Astrocyte of the spinal cord (primary cell): ENCODE measurements at places on chromosomes 11 and 22.

DNA sequence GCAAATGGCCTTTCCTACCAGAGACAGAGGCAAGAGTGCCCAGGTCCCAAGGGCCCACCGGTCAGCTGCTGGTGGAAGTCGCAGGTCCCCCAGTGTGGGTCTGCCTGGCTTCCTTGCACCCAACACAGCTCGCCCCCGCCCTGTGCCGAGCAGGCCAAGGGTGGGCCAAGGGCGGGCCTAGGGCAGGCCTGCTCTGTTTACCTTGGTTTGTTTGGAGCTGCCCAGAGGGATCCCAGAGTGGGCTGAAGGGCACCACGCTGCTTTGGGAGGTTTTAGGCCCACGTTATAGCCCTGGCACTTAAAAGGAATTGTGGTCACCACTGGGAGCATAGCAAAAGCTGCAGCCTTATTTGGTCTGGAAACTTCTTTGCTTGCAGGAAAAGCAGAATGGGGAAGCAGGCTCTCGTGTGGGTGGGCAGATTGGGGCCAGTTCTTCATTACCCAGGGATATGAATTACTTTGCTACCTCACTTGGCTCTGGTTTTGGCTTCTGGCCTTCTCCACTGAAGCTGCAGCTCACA, 38.0 kb downstream of the MRGPRD start:
- DNase-seq: peak; percentile 27

- no peak for DNase-seq
Measured at GRCh38 chr11:70145841-70146240, 57.3 kb upstream of the FADD start.

DNA sequence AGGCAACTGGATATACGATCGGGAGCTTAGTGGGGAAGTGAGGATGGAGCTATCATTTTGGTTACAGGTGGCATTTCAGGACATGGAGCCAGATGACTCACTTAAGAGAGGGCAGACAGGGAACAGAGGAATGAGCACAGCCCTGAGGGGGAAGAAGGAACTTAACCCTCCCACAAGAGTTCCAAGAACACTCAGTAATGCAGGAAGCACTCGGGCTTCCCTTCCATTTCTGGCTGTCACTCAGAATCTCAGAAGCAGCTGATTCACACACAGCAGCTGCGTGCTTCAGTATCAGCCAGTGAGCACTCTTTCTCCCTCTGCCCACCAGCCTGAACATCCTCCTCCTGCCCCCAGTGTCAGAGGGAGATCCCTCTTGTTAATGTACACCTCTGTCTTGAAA, 34.8 kb downstream of the EFCAB6 start:
- peak; percentile 21 for DNase-seq

- peak; percentile 64 for DNase-seq
Measured at GRCh38 chr11:70517988-70518907, 119.9 kb downstream of the CTTN start.

- no peak for DNase-seq
Measured at GRCh38 chr11:4068962-4069361, 25.6 kb upstream of the RRM1 start.

- DNase-seq: no peak
Measured at GRCh38 chr22:27329131-27329850, 472.3 kb downstream of the MN1 start.

- no peak for DNase-seq
Measured at GRCh38 chr22:49334976-49335375, 492.7 kb downstream of the BRD1 start.

GRCh38 chr11:68843052-68843561, 1.4 kb upstream of the CPT1A start:
- peak; percentile 56 for DNase-seq

DNA sequence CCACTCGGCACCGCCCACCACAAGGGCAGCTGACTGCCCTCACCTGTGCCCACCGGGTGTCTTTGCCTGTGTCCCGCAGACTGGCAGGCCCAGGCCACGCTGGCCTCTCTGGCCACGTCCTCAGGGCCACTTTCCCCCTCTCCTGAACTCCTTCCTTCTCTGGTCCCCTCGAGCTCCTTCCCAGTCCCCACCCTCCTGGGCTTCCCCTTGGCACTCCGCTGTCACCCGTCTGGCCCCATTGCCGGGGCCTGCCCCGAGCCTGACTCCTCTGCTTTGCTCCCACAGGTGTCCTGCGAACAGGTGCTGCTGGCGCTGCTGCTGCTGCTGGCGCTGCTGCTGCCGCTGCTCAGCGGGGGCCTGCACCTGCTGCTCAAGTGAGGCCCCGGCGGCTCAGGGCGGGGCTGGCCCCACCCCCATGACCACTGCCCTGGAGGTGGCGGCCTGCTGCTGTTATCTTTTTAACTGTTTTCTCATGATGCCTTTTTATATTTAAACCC, 14.2 kb downstream of the MCAT start:
- DNase-seq: no peak

- peak; percentile 10 for DNase-seq
Measured at GRCh38 chr11:75771646-75772410, 3.2 kb downstream of the DGAT2 start.

DNA sequence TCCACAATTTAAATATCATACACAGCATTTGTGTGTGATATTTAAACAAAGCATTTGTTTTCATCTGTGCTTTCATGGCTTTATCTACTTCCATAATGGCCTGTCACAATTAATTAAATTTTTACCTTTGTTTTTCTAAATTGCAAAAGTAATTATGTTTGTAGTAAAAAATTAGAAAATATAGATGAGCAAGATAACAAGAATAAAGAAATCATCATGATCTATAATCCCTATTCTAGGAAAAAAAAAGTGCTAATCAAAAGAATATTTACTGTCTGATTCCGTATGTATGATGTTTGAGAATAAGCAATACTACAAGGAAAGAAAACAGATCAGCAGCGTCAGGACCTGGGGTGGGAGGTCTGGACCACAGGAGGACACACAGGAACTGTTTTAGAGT, 149.9 kb downstream of the NCAM1 start:
- no peak for DNase-seq

GRCh38 chr11:68002938-68003845, 705 bp downstream of the UNC93B1 start:
- DNase-seq: no peak

DNA sequence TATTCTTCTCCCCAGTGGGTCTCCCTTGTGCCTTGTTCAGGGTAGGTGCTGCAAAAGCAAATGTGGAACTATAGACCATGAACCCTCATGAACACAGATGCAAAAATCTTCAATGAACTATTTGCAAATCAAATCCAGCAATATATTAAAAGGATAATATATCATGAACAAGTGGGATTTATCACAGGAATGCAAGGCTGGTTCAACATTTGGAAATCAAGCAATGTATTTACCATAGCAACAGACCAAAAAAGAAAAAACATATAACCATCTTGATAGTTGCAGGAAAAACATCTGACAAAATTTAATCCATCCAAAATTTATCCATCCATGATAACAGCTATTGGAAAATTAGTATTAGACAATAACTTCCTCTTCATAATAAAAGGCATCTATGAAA, 11.4 kb upstream of the OSBPL5 start:
- no peak for DNase-seq

DNA sequence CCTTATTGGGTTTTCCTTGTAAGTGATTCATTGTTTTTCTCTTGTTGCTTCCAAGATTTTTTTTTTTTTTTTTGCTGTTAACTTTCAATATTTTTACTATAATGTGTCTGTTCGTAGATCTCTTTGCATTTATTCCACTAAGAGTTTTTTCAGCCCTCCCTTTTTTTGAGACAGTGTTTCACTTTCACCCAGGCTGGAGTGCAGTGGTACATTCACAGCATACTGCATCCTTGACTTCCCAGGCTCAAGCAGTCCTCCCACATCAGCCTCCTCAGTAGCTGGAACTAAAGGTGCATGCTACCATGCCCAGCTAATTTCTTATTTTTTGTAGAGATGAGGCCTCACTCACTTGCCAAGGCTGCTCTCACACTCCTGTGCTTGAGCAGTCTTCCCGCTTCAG, 1282.0 kb upstream of the CNTN5 start:
- DNase-seq: peak; percentile 35

DNA sequence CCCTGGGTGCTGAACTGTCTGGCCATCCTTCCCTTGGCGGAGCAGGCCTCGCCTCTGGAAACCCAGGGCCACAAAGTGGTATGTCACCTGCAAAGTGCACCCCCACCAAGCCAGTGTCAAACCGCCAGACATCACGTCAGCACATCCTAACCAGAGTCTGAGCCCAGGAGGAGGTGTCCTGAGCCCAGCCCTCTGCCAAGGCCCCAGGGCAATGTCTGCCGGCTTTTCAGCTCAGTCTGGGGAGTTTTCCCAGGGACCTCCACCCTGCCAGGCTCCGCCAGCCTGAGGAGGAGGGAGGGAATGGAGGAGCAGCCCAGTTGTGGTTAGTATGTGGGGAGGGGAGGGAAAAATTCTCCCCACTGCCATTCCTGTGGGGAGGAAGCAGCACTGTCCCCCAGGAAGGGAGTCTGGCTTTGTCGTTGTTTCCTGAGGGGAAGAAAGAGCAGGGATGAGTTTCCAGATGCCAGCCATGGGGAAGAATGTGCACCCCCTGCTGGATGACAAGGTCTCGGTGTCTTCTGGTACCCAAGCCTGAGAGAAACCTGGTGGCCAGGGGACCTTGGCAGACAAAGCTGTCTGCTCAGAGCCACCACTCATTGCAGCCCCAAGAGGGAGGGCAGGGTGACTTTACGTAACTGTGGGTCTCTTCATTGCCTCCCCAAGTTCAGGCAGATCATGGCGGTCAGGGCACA, 81.4 kb upstream of the CD82 start:
- DNase-seq: no peak

GRCh38 chr11:29305456-29306232, 711.2 kb downstream of the KCNA4 start:
- DNase-seq: no peak

DNA sequence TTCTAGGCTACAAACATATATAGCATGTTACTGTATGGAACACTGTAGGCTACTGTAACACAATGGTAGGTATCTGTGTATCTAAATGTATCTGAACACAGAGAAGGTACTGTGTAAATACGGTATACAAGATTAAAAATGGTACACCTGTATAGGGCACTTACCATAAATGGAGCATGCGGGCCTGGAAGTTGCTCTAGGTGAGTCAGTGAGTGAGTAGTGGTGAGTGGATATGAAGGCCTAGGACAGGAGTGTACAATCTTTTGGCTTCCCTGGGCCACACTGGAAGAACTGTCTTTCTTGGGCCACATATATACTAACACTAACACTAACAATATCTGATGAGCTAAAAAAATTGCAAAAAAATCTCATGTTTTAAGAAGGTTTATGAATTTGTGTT, 21.4 kb downstream of the RNF141 start:
- no peak for DNase-seq

- peak; percentile 99 for DNase-seq
Measured at GRCh38 chr11:44861849-44862557, 88.7 kb downstream of the TP53I11 start.

- DNase-seq: no peak
Measured at GRCh38 chr11:2570211-2570811, 125.5 kb downstream of the KCNQ1 start.

DNA sequence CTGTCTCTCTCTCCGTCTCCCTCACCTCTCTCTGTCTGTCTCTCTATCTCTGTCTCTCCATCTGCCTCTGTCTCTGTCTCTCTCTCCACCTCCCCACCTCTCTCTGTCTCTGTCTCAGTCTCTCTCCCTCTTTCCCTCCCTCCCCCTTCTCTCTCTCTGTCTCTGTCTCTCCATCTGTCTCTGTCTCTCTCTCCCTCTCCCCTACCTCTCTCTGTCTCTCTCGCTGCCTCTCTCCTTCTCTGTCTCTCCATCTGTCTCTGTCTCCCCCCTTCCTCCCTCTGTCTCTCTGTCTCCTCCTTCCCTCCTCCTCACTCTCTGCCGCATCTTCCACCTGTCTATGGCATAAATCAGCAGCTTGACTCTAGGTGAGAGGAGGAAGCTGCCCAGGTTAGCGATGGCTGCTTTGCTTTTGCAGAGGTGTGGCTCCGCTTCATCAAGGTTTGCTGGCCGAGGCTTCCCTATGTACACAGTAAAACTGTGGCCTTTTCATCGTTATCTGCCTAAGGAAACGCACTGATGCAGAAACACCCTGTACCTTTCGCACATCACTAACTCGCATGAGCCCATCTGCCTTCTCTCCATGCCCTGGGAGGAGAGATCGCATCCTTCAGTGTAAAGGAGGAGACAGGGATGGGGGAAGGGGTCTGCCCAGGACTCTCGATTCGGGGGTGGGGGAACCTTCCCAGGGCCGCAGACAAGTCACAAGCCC, 44.5 kb downstream of the ANO1 start:
- DNase-seq: no peak

DNA sequence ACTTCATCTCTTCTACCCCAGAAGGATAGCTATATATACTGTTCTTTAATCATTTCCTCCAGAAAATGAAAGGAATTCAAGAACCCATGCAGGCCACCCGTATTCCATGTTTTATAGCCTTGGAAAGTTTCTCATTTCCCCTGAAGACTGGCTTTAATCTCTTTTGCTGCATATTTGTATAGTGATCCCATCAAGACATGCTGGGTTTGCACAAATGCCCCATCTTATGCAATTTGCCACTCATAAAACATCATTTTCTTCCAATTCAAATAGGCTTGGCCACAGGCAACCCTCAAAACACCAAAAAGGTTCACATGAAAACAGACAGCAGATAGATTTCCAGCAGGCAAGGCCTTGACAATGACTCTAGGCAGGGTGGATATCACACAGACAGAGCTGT, 28.3 kb upstream of the APOA1 start:
- DNase-seq: peak; percentile 52

DNA sequence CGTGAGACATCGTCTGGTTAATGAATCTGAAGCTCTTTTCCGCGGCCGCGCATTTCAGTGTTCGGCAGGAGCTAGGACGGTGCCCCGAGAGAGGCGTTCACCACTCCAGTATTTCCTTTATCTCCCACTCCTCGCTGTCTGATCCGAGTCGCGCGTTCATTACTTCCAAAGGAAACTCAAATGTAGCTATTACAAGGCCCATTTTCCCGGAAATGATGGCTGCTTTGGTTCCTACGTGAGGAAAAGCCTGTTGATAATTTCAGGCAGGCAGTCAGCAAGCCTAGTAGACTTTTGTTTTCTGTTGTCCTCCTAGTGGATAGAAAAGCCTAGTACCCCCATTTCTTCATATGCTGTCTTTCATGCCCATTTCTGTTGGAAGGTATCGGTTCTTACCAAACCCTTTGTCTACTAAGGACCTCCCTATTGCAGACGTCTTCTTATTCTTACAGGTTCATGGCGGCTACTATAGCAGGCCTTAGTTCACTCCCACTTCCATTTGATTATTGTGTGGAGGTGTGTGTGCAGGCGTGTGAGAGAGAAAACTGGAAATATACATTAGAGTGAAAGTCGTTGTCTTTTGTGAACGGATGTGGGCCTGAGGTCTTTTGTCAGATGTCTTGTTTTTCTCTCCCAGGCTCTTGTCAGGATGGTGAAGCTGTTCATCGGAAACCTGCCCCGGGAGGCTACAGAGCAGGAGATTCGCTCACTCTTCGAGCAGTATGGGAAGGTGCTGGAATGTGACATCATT, 737 bp downstream of the RBM4 start:
- DNase-seq: peak; percentile 49

GRCh38 chr22:19440411-19441195, 6.9 kb downstream of the C22orf39 start:
- DNase-seq: no peak

- peak; percentile 88 for DNase-seq
Measured at GRCh38 chr22:29387921-29388758, at the start of gene AP1B1. Gene AP1B1, minus strand, starts transcription at chr22:29388570. Its CDS starts 21,327 bp downstream, at chr22:29367243.

GRCh38 chr22:39114112-39114511, 17.1 kb downstream of the APOBEC3H start:
- no peak for DNase-seq

- DNase-seq: no peak
Measured at GRCh38 chr11:72578051-72578450, 96.2 kb downstream of the PDE2A start.

GRCh38 chr11:33631749-33632091, 68.9 kb downstream of the C11orf91 start:
- DNase-seq: no peak
